ENCODE measurements at places on chromosomes 2 and 18. TPM values are rescaled to one million over a fixed set of nuclear protein-coding genes. Genes with fewer than 3 reads are reported as not detected.

The LRRTM1 gene
- total RNA-seq: not detected

The FNDC4 gene
- 12.5 TPM for total RNA-seq

The UGT1A3 gene
- total RNA-seq: not detected

The EFEMP1 gene
- 233 TPM for total RNA-seq

The ANO7 gene
- 0.79 TPM for total RNA-seq

The CD302 gene
- 1.1 TPM for total RNA-seq

The SERPINB8 gene
- total RNA-seq: 17.1 TPM

The SPR gene
- 25.8 TPM for total RNA-seq

The CENPA gene
- total RNA-seq: 12.6 TPM

The SLC14A1 gene
- not detected for total RNA-seq

The HOXD9 gene
- total RNA-seq: not detected

The OTX1 gene
- 4.2 TPM for total RNA-seq

The NT5DC4 gene
- not detected for total RNA-seq

The TXNDC2 gene
- not detected for total RNA-seq

The ELP2 gene
- 40.9 TPM for total RNA-seq

The CCNT2 gene
- total RNA-seq: 10.6 TPM

The TUBA4B gene
- not detected for total RNA-seq

The KIF1A gene
- total RNA-seq: not detected

The TMEM163 gene
- not detected for total RNA-seq

The CXXC1 gene
- total RNA-seq: 47.6 TPM

Measured in airway epithelial cell (primary cell).